ENCODE measurements at places on chromosomes 13 and 19. TPM values are rescaled to one million over a fixed set of nuclear protein-coding genes. Genes with fewer than 3 reads are reported as not detected.

DNA sequence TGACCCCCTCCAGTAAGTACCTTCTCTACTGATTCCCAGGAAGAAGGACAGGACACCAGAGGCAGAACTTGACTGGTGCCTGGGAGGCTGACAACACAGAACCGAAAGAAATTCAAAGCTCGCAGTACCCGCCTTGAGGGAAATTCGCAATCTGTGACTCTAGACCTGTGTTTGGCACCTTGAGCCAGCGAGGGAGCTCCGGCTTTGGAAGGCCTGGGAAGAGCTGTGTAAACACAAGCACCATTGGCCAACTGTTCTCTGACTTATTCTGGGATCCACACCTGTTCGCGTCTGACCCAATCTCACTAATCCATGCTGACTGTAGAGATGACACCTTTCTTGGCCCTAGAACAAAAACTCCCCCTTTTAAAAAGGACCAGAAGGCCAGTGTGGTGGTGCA, 50.7 kb downstream of the CEBPG start:
- no peak overlapping the region for H3K27ac ChIP-seq
- H3K4me3 ChIP-seq = no peak overlapping the region
- H3K27me3 ChIP-seq = no peaks in the 10 kb centered on the region

DNA sequence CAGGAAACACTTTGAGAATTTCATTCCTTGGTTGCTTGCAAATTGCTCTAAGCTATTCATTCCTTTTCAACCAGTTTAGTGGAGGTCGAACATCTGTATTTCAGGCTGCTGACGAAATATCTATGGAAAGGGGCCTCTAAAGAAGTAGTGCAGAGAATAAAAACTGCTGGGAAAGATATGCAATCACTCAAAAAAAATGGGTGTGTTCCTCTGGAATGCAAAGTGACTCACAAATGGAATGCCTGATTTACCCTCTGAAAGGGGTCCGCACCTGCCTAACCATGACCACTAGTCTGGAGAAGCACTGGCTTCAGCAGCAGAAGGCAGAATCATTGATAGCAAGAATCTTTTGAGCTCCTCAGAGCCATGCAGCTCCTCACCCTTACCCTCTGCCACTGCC, 129.4 kb downstream of the PCDH9 start:
- H3K4me1 ChIP-seq = no peaks in the 10 kb centered on the region
- H3K27me3 ChIP-seq = no peaks in the 10 kb centered on the region
- no peak overlapping the region for H3K4me3 ChIP-seq
- DNase-seq = no peak
- no peaks in the 10 kb centered on the region for H3K36me3 ChIP-seq

Gene SRRM5
- 0.10 TPM for total RNA-seq

Gene NPAS1
- total RNA-seq = 0.39 TPM

Gene KLK4
- not detected for total RNA-seq

Gene PRX
- 0.99 TPM for total RNA-seq

Gene CGB2
- not detected for total RNA-seq

GRCh38 chr13:34672631-34673030, 269.4 kb upstream of the NBEA start:
- H3K27ac ChIP-seq = no peak overlapping the region
- no peak overlapping the region for H3K4me3 ChIP-seq
- H3K36me3 ChIP-seq = no peaks in the 10 kb centered on the region

GRCh38 chr13:51331354-51331861, 8.1 kb upstream of the SERPINE3 start:
- H3K4me3 ChIP-seq = peak overlapping the region; percentile 4
- H3K4me1 ChIP-seq = peaks cover 22% of the 10 kb centered on the region
- no peaks in the 10 kb centered on the region for H3K27me3 ChIP-seq
- no peaks in the 10 kb centered on the region for H3K36me3 ChIP-seq

Gene TSSK6
- total RNA-seq = 3.0 TPM

DNA sequence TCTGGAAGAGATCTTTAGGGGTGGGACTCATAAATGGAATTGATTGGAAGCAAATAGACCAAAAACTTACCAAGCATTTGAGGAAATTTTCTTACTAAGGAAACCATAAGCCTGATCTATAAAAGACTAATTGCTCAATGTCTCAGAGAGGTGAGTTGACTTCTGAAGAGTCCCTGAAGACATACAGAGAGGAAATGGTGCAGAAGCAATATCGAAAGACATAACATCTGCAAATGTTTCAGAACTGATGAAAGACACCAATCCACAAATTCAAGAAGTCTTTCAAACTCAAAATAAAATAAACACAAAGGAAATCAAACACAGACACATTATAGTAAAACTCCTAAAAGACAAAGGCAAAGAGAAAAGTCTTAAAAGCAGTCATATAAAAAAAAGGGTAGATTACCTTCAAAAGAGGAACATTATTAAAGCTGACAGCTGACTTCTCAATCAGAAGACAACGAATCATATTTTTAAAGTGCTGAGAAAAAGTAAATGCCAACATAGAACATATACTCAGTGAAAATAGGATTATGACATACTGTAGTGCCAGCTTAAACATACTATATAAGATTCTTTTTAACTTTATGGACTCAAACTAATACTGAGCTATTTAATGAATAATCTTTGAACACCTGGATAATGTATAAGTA, 45.4 kb upstream of the CALM3 start:
- H3K36me3 ChIP-seq = no peaks in the 10 kb centered on the region
- DNase-seq = no peak
- no peak overlapping the region for H3K27ac ChIP-seq
- no peak overlapping the region for H3K4me3 ChIP-seq
- H3K4me1 ChIP-seq = no peaks in the 10 kb centered on the region
- H3K27me3 ChIP-seq = peaks cover 26% of the 10 kb centered on the region

Gene CEACAM20
- not detected for total RNA-seq

DNA sequence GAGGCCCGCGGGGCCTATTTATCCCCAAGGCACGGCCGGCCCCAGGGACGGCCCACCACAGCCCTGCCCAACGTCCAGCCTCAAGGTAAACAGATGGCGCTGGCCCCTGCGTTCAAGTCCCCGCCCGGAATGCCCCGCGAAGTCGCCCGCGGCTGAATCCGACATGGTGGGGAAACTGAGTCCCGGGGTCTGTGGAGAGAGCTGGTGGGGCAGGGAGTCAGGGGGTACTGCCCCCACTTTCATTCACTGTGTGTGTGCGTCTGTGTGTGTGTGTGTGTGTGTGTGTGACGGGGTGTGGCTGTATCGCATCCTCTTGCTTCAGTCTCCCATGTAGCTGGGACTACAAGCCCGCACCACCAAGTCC, 192 bp upstream of the COMP start:
- H3K36me3 ChIP-seq = peaks cover 1% of the 10 kb centered on the region
- H3K4me3 ChIP-seq = no peak overlapping the region
- H3K4me1 ChIP-seq = peaks cover 5% of the 10 kb centered on the region
- no peak overlapping the region for H3K27ac ChIP-seq
- DNase-seq = no peak

GRCh38 chr19:49430678-49431329, 5.6 kb downstream of the GFY start:
- no peak for DNase-seq
- no peaks in the 10 kb centered on the region for H3K36me3 ChIP-seq
- H3K27ac ChIP-seq = no peak overlapping the region
- H3K4me3 ChIP-seq = no peak overlapping the region

- no peaks in the 10 kb centered on the region for H3K27me3 ChIP-seq
- H3K4me1 ChIP-seq = no peaks in the 10 kb centered on the region
- H3K4me3 ChIP-seq = no peak overlapping the region
- H3K27ac ChIP-seq = no peak overlapping the region
- DNase-seq = no peak
- H3K36me3 ChIP-seq = peaks cover 21% of the 10 kb centered on the region
These were observed 67.0 kb upstream of the SLC15A1 start for GRCh38 chr13:98819382-98820010.

DNA sequence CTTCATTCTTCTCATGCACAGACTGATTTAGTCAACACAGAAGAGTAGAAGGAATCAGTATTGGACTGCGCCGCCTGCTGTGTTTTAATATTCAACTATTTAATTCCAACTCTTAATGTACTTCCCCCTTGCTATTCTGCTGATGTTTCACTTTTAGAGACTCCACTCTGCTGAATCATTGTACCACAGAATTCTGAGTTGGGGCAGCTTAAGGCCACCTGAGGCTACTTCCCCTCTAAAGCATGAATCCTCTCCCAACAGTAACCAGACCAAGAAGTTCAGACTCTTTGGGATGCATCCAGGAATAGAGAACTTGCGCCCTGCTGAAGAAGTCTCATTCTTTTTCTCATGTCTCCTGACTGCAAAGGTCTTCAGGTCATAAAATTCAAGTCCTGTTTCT, 708.8 kb downstream of the UQCRFS1 start:
- H3K36me3 ChIP-seq = no peaks in the 10 kb centered on the region
- H3K4me3 ChIP-seq = no peak overlapping the region
- H3K4me1 ChIP-seq = peaks cover 41% of the 10 kb centered on the region
- H3K27ac ChIP-seq = no peak overlapping the region

- H3K4me3 ChIP-seq = no peak overlapping the region
- no peak for DNase-seq
- peaks cover 10% of the 10 kb centered on the region for H3K27me3 ChIP-seq
- H3K36me3 ChIP-seq = no peaks in the 10 kb centered on the region
- no peak overlapping the region for H3K27ac ChIP-seq
These were observed 2.3 kb downstream of the AMH start for GRCh38 chr19:2251106-2252054.

DNA sequence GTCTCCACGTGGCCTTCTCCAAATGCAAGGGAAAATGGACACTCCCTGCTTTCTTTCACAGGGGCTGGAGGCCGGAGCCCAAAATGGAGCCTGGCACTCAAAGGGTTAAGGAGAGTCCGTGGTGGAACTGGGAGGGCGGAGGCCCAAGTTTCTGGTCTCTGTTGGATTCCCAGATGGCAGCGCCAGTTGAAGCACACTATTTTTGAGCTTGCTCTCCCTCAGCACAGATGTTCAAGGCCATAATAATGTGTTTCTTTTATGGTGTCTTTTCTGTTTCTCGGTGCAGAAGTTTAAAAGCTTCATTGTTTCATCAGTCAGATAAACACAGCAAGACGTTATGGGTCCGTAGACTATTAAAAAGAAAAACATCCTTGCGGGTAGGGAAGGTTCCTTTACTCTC, 67.6 kb downstream of the TNFRSF19 start:
- H3K27me3 ChIP-seq = peaks cover 2% of the 10 kb centered on the region
- no peaks in the 10 kb centered on the region for H3K4me1 ChIP-seq
- no peak overlapping the region for H3K27ac ChIP-seq
- no peak for DNase-seq

- H3K4me1 ChIP-seq = peaks cover 31% of the 10 kb centered on the region
- H3K27ac ChIP-seq = no peak overlapping the region
- no peak for DNase-seq
- H3K4me3 ChIP-seq = no peak overlapping the region
These were observed 4.9 kb upstream of the LYPD3 start for GRCh38 chr19:43470288-43470687.

DNA sequence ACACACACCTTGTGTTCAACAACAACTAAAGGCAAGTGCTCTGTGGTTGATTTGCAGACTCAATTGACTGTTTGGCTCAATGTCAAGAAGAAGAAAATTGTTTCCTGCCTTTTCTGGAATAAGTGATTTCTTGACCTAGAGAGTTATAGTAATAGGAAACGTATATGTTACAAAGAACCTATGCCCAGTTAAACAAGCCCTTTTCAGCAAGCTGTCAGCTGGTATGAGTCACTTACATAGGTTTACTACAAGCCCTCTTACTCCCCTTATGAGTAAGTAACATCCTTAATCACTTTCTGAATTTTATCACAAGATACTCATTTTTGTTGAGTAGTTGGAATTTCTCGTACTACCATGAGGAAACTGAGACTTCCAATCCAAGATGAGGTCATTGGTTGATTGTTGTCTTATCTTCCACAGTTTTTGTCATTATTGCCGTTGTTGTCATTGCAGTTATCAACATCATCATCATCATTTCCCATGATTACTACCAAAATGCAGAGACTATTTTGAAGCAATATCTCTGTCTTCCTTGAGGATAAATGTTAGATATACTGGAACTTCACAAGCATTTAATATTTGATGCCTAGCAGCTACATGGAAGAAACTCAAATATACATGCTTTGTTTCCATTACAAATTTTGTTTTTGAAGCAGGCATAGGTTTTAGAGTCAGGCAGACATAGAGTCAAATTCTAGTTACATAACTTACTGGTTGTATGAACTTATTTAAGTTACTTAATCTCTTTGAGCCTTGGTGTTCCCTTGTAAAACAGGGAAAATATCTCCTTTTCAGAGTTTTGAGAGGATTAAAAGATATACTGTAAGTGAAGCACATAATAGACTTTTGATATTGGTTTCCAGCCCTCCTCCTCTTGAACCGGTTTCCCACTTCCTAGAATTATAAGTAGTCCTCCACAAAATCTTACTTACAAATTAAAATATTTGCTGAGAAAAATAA, 106.0 kb downstream of the RAP2A start:
- no peaks in the 10 kb centered on the region for H3K36me3 ChIP-seq
- no peak overlapping the region for H3K27ac ChIP-seq
- H3K4me3 ChIP-seq = no peak overlapping the region
- H3K4me1 ChIP-seq = no peaks in the 10 kb centered on the region
- peaks cover 3% of the 10 kb centered on the region for H3K27me3 ChIP-seq

DNA sequence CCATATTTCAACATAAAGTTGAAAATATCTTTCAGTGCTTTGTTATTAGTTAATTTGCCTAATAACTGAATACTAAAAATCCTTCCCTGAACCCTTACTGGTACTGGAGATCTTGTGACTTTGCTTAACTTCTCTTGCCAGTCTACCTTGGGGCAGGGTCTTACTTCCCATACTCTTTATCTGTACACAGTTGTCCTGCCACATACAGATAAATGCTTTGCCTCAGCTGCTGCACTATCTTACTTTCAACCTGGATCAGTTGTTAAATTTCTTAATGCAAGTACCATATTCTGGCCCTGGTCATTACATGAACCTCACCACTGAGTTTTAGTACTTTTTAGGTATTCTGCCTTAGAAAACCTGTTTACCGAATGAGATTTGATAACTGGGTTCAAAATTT, 107.6 kb downstream of the PIBF1 start:
- no peaks in the 10 kb centered on the region for H3K27me3 ChIP-seq
- H3K4me1 ChIP-seq = no peaks in the 10 kb centered on the region
- no peak overlapping the region for H3K27ac ChIP-seq
- DNase-seq = no peak

Gene ZNF440
- 6.7 TPM for total RNA-seq

Gene METTL21C
- not detected for total RNA-seq

DNA sequence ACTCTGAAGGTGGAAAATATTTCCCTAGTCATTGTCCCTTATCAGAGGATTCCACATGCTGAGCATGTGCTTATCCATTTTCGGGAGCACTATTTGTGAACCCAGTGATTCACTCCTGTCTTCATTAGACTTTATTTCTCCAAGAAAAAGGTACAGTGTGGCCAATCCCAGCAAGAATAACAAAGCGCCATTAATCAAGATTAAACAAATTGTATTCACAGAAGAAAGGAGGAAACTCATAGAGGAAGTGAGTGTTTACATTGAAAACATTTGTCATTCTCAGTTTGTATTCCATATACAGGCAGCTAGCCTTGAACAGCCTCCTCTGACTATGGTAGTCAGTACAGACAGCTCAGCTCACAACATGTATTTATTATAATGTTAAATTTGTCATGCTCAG, 1669.9 kb upstream of the SPRY2 start:
- H3K4me1 ChIP-seq = no peaks in the 10 kb centered on the region
- H3K27ac ChIP-seq = no peak overlapping the region
- no peaks in the 10 kb centered on the region for H3K36me3 ChIP-seq
- H3K4me3 ChIP-seq = no peak overlapping the region
- no peak for DNase-seq

Gene HCN2
- 1.1 TPM for total RNA-seq

- H3K4me1 ChIP-seq = peaks cover 37% of the 10 kb centered on the region
- no peak overlapping the region for H3K4me3 ChIP-seq
- peaks cover 16% of the 10 kb centered on the region for H3K36me3 ChIP-seq
These were observed 7.2 kb downstream of the ABHD13 start for GRCh38 chr13:108225440-108225839.

- H3K4me3 ChIP-seq = no peak overlapping the region
- no peaks in the 10 kb centered on the region for H3K36me3 ChIP-seq
- no peak overlapping the region for H3K27ac ChIP-seq
- no peak for DNase-seq
These were observed 588.1 kb downstream of the GPC6 start for GRCh38 chr13:93814658-93815057.

Gene MPND
- total RNA-seq = 15.7 TPM
